ENCODE measurements at places on chromosomes 16 and 17. TPM values are rescaled to one million over a fixed set of nuclear protein-coding genes. Genes with fewer than 3 reads are reported as not detected.
A peak's percentile ranks its signal among the peaks of the same experiment; 100 is the strongest.

- no peak overlapping the region for H3K27ac ChIP-seq
- no peaks in the 10 kb centered on the region for H3K27me3 ChIP-seq
- H3K36me3 ChIP-seq: no peaks in the 10 kb centered on the region
- no peaks in the 10 kb centered on the region for H3K4me1 ChIP-seq
Observed at GRCh38 chr17:76567634-76568432, 17.8 kb downstream of the ST6GALNAC2 start.

DNA sequence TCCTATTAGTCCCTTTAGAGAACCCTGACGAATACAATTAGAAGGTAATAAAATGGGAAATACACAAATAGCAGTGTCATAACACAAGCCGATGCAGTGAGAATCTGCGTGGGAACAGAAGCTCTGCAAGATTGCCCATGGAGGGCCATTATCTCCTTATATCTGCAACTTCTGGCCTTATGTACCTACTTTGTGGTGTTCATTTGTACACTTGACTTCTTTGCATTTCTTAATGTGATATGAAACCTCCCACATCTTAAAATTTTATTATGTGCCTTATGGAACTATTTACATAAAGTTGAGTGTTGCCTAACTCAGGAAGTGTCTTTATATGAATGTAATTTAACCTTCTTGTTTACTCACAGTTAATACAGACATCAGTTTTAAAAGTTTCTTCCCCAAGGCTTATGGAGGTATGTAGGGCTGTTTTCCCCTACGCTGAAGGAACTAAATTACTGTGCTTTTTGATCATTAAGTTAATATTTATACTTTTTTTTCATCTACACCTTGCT lies 10.1 kb upstream of the TANC2 start:
- DNase-seq: no peak
- H3K4me3 ChIP-seq: no peak overlapping the region
- H3K27ac ChIP-seq: no peak overlapping the region
- no peaks in the 10 kb centered on the region for H3K4me1 ChIP-seq
- no peaks in the 10 kb centered on the region for H3K36me3 ChIP-seq

DNA sequence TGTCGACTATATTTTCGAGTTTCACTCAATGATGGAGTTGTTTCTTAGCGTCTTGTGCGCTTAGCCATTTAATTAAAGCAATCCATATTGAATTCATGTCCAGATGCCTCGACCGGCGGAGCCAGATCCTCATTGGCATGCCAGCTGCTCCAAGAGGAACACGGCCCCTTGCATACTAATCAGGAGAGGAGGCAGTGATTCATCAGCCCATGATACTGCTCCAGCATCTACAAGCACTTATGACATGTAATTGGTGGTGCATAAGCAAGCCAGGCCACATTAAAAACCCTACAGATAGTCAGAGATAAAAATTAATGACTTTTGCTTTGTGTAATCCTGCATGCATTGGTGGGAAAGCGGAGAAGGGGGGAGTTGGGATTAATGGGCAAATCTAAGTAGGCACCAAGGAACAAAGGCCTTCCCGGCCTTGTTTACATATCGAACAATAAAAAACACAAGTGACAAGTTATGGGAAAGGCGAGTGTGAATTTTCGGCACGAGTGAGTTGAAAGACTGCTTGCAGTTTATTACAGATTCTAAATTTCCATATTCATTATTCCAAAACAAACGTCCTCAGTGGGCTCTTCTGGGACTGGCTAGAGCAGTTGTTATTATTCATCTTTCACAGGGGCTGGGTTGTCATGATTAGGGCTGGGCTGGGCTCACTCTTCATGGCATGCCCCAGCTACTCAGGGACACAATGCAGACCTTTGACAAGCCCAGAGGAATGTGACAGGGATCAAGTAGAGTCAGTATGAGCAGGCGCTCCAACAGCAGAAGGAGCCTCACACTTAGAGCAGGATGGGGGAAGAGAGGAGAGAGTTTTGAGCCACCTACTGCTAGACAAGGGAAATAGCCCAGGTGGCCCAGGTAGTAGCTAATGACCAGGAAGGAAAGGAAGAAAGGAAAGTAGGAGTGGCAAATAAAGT lies 281.7 kb upstream of the ZFHX3 start:
- no peak overlapping the region for H3K4me3 ChIP-seq
- H3K27me3 ChIP-seq: no peaks in the 10 kb centered on the region
- H3K36me3 ChIP-seq: no peaks in the 10 kb centered on the region
- H3K27ac ChIP-seq: no peak overlapping the region
- H3K4me1 ChIP-seq: no peaks in the 10 kb centered on the region
- no peak for DNase-seq

The CTCF gene
- 31.6 TPM for total RNA-seq

DNA sequence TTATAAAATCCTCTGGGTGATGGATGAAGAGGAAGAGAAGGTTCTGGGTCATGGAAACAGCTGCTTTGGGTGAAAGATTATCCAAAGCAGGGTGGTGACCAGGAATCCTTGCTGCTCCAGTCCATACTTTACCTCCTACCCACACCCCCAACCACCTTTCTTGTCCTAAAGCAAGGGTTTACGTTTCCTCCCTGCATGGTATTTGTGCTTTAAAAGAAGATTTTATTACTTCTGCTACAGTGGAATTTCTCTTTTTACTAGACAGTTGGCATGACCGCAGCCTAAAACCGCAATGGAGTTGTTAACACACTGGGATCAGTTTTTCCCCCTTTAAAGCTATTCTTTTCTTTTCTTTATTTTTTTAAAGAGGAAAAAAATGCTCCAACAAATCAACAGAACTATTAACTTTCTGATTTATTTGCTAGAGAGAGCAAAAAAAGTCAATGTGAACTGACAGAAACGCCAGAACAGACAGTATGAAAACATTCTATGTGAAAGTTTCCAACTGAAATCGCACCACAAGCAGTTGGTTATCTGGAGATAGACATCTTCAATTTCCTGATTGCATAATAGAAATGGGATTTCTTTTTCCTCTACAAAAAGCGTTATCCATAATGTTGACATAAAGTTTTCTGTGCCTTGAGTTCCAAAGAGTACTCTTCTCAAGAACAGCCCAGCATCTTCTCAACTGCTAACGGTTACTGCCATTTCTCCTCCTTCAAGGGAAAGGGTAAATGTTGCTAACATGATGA lies 236.0 kb downstream of the IRX3 start:
- H3K4me3 ChIP-seq: no peak overlapping the region
- H3K4me1 ChIP-seq: peaks cover 1% of the 10 kb centered on the region
- H3K27me3 ChIP-seq: no peaks in the 10 kb centered on the region
- no peak overlapping the region for H3K27ac ChIP-seq

The CEP295NL gene
- total RNA-seq: 4.4 TPM

The EPOP gene
- total RNA-seq: 0.83 TPM

The NPW gene
- not detected for total RNA-seq

DNA sequence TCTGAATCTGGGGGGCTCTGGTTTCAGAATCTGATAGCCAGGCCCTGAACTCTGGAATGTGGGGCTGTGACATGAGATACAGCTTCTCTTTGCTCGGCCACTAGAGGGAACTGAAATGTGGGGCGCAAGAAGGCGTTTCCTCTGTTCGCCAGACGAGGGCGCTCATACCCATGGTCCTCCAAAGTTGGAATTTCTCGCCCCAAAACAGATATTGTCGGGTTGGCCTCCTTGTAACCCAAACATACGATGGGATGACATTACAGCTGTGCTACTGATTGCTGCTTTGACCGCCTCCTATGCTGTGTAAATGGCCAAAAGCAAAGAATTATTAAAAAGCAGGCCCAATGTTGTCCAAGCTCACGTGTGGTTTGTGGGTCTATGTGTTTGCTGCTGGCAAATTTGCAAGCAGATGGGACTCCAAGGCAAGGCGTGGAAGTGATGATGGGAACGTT lies 13.1 kb upstream of the MSI2 start:
- H3K27me3 ChIP-seq: no peaks in the 10 kb centered on the region
- no peak overlapping the region for H3K27ac ChIP-seq
- peak; percentile 77 for DNase-seq
- H3K4me1 ChIP-seq: peaks cover 7% of the 10 kb centered on the region

- H3K27me3 ChIP-seq: no peaks in the 10 kb centered on the region
- no peak overlapping the region for H3K4me3 ChIP-seq
- no peaks in the 10 kb centered on the region for H3K36me3 ChIP-seq
Observed at GRCh38 chr16:68389750-68390371, 58.4 kb downstream of the SMPD3 start.

DNA sequence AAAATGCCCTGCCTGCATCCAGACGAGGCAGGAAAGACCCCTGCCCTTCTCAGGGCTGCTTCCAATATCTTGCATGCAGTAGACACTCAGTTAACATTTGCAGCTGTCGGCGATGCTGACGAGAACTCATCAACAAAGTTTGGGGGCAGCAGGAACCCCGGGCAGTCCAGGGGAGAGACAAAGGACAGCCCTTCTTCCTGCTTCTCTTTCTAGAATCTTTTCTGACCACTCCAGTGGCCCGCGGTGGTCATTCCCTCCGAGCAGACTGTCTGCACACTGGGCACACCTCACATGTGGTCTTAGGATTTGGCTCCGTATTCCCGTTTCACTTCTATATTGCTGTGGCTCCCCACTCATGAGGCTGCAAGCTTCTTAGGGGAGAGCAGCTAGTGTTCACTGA lies 31.0 kb upstream of the MFSD6L start:
- no peaks in the 10 kb centered on the region for H3K27me3 ChIP-seq
- H3K4me1 ChIP-seq: no peaks in the 10 kb centered on the region
- no peak overlapping the region for H3K4me3 ChIP-seq

- no peaks in the 10 kb centered on the region for H3K27me3 ChIP-seq
- DNase-seq: no peak
- H3K36me3 ChIP-seq: no peaks in the 10 kb centered on the region
Observed at GRCh38 chr16:17162560-17162959, 308.2 kb downstream of the XYLT1 start.

DNA sequence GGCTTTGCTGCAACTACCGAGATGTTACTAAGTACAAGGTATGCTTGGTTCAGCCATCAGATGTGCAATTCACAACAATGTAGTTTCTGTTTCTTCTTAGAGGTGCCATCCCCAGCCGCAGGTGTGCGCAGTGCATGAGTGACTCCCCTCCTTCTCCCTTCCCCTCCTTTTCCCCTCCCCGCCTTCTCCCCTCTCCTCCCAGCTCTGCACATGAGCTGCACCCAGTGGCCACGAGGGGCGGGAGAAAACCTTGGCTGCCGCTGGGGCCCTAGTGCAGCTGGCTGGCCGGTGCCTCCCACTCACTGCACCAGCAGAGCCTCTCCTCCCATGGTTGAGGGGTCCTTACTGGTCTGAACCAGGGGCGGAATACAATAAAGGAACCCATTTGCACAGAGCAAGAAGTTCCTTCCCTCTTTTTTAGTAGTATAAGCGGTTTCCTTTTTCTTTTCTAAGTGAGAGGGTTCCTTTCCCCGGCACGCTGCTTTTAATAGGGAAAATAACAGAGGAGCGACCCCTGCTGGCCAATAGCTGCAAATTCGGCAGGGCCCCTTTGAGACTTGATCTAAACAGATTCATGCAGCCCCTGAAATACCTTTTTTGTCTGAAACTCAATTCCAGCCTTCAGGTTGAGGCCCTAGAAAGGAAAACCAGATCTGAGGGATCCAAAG lies 7.8 kb upstream of the CCL15 start:
- H3K27me3 ChIP-seq: no peaks in the 10 kb centered on the region
- no peak for DNase-seq
- no peaks in the 10 kb centered on the region for H3K36me3 ChIP-seq
- H3K4me1 ChIP-seq: no peaks in the 10 kb centered on the region
- H3K27ac ChIP-seq: no peak overlapping the region

The MYH11 gene
- 263 TPM for total RNA-seq

The CCL1 gene
- total RNA-seq: not detected

All from ovary (tissue), 10 donors.